ENCODE measurements at places on chromosomes 2 and 18. TPM values are rescaled to one million over a fixed set of nuclear protein-coding genes. Genes with fewer than 3 reads are reported as not detected.

FAM210A gene
- total RNA-seq, result 8.6 TPM

CD302 gene
- total RNA-seq, result 64.3 TPM

ATRAID gene
- total RNA-seq, result 96.4 TPM

TMEM169 gene
- total RNA-seq, result 0.42 TPM

SAG gene
- total RNA-seq, result 0.21 TPM

SCN9A gene
- total RNA-seq, result 0.63 TPM

QPCT gene
- total RNA-seq, result 49.5 TPM

MYOM1 gene
- total RNA-seq, result 0.94 TPM

ALPG gene
- not detected for total RNA-seq

REL gene
- total RNA-seq, result 211 TPM

POMC gene
- 2.3 TPM for total RNA-seq

BMPR2 gene
- total RNA-seq, result 12.9 TPM

DNER gene
- total RNA-seq, result 0.21 TPM

TMEM17 gene
- 0.21 TPM for total RNA-seq

NEMP2 gene
- 6.8 TPM for total RNA-seq

NT5C1B gene
- total RNA-seq, result not detected

RAB27B gene
- total RNA-seq, result 14.3 TPM

NEU4 gene
- total RNA-seq, result 8.5 TPM

ZEB2 gene
- total RNA-seq, result 511 TPM

EVX2 gene
- total RNA-seq, result not detected

SIX3 gene
- total RNA-seq, result not detected

PLEK gene
- total RNA-seq, result 474 TPM

FARP2 gene
- total RNA-seq, result 27.6 TPM

EGR4 gene
- 0.52 TPM for total RNA-seq

CCDC150 gene
- total RNA-seq, result 1.3 TPM

KCNJ3 gene
- not detected for total RNA-seq

CTAGE1 gene
- total RNA-seq, result 0.10 TPM

CYRIA gene
- 63.3 TPM for total RNA-seq

CHRNA1 gene
- total RNA-seq, result 0.21 TPM

PDE11A gene
- total RNA-seq, result under 0.01 TPM

COL5A2 gene
- 0.94 TPM for total RNA-seq

HJURP gene
- 0.31 TPM for total RNA-seq

ASAP2 gene
- total RNA-seq, result 4.6 TPM

TRABD2A gene
- 96.0 TPM for total RNA-seq

SLC16A14 gene
- total RNA-seq, result 0.31 TPM

NEB gene
- 2.0 TPM for total RNA-seq
